Stimulated activated CD8-positive, alpha-beta memory T cell treated with anti-CD3 and anti-CD28 coated beads, Interleukin-4, amount 100 ng/mL, for 4 hours (primary cell): ENCODE measurements at places on chromosomes 12 and 14.

GRCh38 chr12:115362339-115362976 is 678.5 kb upstream of the TBX3 start:
- DNase-seq, result no peak

DNA sequence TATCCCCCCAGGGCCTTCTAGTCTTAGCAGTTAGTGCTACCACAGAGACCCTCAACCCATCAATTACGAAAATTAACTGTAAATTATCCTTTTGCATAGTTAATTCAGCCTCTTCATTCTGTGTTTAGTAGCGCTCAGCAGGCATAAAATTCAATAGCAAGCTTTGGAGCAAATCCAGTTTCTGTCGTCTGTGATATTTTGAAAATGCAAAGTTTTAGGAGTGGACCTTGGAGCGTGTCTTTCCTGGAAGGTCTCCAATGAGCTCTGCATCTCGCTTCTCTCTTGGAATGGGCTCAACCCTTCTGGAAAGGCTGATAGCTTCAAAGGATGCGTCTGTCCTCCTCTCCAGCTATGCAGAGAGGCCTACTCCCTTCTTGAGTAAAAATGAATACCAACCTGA is 222.9 kb downstream of the SLC15A4 start:
- DNase-seq, result no peak

GRCh38 chr14:54329082-54329695 is 67.6 kb upstream of the CDKN3 start:
- no peak for DNase-seq

- no peak for DNase-seq
These were observed 64.9 kb upstream of the BBS10 start for GRCh38 chr12:76413121-76413520.

DNA sequence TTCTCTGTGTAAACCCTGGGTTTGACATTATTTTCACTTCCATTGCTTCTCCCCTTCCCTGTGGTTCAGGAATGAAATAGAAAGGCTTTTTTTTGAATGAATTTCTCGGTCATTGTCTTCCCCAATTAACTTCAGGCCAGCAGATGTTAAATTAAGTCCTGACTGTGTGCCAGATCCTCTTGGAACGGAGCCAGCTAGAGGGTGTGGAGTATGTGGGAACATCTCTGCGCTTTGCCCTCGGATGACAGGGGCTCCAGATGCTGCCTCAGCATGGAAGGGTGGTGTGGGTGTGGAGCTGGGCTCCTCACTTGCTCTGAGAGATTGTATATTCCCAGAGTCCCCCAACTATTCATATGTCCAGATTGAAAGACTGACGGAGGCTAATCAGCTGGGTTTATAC is 13.1 kb downstream of the KRT85 start:
- DNase-seq, result no peak

GRCh38 chr14:51895375-51895774 is 35.0 kb downstream of the GNG2 start:
- DNase-seq, result no peak

GRCh38 chr14:52485350-52485960 is 66.8 kb downstream of the TXNDC16 start:
- DNase-seq, result no peak

- no peak for DNase-seq
These were observed at the start of gene SLC39A5 for GRCh38 chr12:56229916-56230431. Gene SLC39A5 (plus strand): TSS chr12:56230051. CDS start chr12:56231275, 1,224 bp downstream.

DNA sequence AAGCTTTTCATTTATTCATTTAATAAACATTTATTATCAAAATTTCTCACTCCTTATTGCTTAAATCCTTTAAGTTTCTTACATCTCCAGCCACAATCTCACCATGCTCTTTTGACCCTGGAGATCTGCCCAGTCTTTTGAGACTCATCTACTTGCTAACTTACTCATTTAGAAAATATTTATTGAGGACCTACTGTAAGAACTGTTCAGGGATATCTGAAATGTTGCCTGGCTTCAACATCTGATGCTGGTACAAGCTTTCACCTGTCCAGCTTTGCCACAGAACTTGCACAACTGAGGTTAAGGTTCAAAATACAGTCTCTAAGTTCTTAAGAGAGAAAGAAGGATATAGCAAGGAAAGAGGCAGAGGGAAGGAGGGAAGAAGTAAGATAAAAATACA is 17.5 kb upstream of the GXYLT1 start:
- no peak for DNase-seq

- DNase-seq, result no peak
These were observed 39.9 kb upstream of the G2E3 start for GRCh38 chr14:30518867-30519560.

DNA sequence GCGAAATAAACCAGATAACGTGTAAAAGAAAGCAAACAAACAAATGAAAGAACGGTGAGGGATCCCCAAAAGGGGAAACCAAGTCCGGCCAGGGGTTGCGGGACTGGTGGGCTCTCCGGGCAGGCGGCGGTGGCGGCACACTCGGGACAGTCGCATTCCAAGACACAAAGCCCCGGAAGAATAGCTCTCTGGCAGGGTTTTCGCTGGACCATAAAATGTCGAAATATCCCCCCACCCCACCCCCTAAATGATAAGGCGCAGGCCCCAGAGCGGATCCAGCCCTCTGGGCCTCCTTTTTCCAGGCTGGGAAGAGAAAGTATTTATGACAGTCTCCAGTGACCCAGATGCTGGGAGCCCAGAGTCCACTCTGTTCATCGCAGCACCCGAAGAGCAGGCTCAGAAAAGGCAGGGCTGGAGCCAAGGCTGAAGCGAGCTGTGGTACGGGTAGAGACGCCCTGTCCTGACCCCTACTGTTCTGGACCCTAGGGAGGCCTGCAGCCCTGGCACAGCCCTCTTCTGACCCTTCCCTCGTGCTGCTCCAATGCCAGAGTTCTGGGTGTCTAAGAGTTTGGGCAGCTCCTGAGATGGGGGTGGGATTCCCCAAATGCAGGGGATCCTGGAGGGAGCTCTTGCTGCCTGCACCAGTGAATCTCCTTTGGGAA is 2.1 kb upstream of the HOXC8 start:
- DNase-seq, result no peak

DNA sequence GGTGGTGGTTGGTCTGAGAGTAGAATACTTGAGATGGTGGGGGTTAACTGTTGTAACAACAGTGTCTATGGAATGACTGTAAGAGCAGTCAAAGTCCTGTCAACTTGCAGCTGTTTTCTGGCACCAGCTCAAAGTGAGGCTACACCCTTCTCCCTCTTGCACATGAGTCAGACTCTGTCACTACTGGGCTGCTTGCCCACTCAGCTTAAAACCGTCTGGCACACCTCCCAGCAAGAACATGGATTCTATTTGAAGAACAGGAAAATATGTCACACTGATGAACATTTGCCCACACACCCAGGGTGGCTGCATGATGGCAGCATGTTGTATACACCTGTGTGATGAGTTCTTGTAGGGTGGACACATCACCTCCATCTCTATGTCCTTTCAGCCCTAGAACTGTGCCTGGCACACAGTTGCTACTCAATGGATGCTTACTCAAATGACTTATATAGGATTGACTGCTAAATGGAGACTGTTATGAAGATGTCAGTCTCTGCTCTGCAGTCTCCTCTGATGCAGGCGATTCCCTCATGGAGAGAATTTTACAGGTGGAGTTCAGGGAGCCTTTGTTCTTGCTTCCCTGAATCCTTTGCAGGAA is 19.3 kb upstream of the SERPINA6 start:
- DNase-seq, result no peak

DNA sequence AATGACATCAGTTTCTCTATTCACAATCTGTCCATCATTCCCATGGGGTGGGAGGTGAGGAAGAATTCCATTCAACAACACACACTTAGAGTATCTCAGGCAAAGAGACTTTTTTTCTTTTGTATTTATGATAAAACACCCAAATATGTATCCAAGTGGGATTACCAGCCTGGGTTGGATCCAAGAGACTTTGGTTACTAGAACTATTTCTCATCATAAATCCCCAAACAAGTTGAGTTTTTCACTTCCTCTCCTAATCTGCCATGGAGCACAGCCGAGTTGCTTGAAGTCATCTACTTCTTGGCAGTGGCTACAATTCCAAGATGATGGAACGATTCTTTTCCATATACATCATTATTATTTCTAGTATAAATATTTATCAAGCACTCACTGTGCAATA is 209.2 kb upstream of the HMGA2 start:
- no peak for DNase-seq

- no peak for DNase-seq
These were observed 151.5 kb upstream of the SLC38A2 start for GRCh38 chr12:46523863-46524770.

DNA sequence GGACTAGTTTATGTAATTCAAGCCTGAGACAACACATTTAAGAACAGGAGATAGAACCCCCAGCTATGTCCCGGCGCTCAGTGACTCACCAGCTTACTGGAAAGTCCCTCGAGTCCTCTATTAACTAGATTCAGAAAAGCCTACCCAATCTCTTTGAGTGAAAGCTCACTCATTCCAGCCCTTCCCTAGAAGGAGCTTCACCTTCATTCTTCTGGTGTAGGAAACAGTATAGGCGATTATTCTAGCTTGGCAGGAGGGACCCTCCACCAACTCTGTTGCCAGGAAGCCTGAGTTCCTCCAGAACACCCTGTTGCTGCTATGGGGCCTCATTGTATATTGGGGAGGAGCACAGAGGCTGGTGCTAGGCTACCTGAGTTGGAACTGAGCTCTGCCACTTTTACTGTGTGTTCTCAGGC is 57.2 kb upstream of the AEBP2 start:
- no peak for DNase-seq

DNA sequence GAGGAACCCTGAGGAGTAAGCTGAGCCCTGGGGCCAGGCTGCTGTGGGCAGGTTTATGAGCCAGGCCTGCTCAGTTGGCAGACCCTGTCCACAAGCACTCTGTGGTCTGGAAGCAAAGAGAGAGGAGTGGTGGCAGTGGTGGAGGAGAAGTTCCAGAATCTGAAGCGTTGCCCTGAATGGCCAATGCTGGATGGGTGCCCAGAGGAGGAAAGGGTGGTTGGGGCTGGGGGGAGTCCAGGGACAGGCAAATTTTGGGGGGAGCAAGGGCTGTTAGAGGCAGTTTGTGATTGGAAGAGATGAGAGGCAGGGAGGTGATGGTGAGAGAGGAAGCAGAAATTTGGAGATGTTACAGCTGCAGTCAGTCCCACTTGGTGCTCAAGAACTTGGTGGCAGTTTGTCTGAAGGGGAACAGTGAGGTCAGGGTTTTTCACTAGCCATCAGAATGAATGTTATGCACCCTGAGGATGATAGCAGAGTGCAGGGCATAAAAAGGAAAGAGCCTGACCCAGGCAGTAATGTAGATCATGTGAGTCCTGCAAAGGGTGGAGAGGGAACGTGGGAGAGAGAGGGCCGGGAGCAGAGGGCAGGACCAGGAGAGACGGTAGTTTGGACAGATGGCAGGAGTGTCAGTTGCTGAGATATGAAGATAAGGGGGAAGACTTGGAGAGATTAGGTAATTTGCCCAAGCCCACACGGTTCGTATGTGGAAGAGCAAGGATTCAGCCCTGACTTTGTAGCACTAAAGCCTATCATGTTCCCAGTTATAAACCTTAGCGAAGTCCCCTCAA is 51.2 kb downstream of the GALNT8 start:
- DNase-seq, result no peak

GRCh38 chr12:66331814-66332213 is 29.5 kb downstream of the HELB start:
- DNase-seq, result no peak

- no peak for DNase-seq
These were observed 53.8 kb downstream of the SCARB1 start for GRCh38 chr12:124809878-124810277.

DNA sequence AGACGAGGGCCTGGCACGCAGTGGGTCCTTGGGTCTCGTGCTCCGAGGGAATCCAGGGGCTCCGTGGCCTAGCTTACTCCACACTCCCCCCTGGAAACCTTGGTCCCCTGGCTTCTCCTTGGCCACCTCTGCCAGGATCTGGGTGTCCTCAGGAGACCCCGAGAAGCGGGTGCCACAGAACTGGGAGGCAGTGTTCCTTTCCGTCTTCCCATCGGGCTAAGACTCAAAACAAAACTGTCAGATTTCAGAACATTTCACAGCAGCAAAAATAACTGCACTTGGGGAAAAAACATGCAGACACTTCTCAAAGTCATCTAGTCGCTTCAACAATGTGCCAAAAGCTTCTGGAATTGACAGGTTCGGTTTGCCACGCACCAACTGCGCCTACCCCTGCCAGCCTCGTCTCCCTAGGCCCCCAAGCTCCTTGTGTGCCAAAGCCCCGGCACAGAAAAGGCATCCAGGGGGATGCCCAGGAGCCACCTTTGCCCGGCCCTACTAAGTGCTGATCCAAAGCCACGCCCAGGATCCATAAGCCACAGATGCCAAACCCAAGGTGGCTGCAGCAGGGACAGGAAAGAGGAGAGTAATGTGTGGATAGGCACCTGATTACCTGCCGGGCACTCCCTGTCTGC is 58.4 kb upstream of the DIO3 start:
- DNase-seq, result no peak

DNA sequence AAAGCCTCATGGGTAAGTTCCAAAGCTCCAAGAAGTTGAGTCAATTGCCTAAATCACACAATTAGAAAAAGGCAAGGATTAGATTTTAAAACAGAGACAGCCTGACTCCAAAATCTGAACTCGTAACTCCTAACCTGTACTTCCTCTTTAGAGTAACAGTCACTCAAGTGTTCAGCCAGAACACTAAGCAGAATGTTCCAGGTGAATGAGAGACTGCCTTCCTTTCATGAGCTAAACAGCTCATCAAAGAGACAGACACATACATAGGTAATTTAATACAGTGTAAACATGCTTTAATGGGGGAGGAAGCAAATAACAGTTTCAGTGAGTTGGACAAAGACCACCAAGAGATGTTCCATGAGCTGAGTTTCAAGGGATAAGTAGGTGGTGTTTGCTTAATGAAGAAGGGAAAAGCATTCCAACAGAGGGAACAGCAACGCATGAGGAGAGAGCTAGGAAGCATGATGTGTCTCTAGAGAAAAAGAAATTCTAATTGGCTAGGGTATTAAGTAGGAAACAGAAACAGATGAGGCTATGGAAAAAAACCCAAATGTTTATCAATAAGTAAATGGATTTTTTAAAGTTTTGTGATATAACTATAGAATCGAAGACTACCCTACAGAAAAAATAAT is 403.9 kb downstream of the MED13L start:
- DNase-seq, result no peak

- peak; percentile 76 for DNase-seq
These were observed 11.7 kb downstream of the HDAC7 start for GRCh38 chr12:47808050-47808449.

GRCh38 chr14:70784886-70785285 is 24.4 kb downstream of the MAP3K9 start:
- DNase-seq, result no peak

GRCh38 chr14:91135039-91135438 is 21.2 kb downstream of the DGLUCY start:
- DNase-seq, result no peak

- no peak for DNase-seq
These were observed 9.1 kb downstream of the GPR19 start for GRCh38 chr12:12686925-12687324.
